ENCODE measurements at places on chromosomes 11 and 22.

DNA sequence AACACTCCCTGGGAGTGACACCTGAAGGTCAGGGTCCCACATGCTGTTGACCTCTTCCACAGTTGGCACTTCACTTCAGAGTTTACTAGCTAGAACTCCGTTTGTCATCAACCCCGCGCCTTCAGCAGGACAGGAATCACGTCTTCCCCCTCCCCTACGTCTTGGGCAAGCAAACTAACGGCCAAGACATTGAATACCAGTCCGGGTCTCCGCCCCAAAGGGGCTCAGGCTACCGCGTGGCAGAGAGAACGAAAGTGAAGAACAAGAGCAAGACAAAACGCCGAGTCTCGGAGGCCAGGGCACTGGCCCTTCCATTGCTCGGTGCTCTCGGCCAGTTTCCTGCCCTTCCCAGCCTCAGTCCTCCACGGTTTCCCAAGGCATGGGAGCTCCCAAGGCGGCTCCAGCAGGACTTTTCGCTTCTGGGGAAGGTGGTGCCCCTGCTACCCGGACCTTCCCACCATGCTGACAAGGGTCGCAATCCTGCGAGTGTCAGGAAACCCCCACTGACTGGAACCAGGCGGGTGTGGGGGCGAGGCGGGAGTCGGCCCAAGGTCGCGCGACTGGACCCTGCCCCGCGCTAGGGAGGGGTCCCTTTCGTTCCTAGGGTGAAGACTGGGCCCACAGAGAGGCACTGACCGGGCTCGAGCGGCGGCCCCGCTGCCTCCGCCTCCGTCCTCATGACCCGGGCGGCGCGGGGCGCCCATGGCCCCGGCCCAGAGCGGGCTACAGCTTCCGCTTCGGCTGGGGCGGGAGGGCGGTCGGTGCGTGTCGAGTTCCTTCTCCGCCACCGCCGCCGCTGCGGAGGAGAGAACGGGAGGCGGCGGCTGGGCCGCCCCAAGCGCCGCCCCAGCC is at the start of gene GUCD1:
Gene GUCD1, minus strand, starts transcription at position 826 of the 852 bp plus-strand sequence. Its CDS starts 147 bp downstream, at position 679.
- no peak for DNase-seq

GRCh38 chr22:35390933-35391332 is 9.0 kb upstream of the MCM5 start:
- DNase-seq: no peak

GRCh38 chr11:35009191-35009943 is 92.9 kb downstream of the PDHX start:
- DNase-seq: no peak

DNA sequence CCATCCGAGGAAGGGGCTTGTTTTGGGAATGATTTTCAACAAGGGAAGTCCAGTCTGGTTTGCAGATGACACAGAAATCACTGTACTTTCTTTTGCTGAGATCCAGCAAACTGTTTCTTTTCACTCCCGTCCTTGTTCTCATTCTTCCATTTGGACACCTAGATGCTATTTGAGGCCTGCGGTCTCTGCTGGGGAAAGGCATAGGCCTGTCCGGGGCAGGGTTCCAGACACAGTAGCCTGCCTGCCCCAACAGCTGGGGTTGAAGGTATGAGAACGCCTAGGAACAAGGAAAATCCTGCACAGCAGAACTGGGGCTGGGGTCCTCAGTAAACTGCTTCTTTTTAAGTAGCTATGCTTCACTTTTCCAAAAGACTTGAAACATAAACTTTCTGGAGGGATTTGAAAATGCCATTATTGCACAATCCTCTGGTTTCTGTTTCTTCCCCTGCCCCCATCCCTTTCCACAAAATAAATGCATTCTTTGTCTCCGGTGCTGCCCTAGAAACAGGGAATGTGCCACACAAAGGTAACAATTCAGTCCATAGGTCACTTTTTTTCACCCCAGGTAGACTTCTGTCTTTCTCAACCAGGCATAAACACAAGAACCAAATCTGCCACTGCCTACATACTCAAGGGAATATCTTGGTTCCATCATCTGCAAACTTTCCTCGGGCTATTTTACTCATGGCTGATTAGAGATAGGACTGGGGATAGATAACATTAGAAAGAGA is 174.8 kb upstream of the MTMR2 start:
- DNase-seq: no peak

DNA sequence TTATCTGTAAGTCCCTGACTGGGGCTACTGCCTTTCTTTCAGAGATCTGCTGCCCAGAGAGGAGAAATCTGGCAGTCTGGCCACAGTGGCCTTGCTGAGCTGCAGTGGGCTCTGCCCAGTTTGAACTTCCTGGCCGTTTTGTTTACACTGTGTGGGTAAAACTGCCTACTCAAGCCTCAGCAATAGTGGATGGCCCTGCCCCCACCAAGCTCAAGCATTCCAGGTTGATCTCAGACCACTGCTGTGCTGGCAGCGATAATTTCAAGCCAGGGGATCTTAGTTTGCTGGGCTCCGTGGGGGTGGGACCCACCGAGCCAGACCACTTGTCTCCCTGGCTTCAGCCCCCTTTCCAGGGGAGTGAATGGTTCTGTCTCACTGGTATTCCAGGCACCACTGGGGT is 117.5 kb downstream of the TRPC6 start:
- DNase-seq: no peak

GRCh38 chr11:65274735-65275682 is 13.2 kb downstream of the POLA2 start:
- DNase-seq: peak; percentile 51

DNA sequence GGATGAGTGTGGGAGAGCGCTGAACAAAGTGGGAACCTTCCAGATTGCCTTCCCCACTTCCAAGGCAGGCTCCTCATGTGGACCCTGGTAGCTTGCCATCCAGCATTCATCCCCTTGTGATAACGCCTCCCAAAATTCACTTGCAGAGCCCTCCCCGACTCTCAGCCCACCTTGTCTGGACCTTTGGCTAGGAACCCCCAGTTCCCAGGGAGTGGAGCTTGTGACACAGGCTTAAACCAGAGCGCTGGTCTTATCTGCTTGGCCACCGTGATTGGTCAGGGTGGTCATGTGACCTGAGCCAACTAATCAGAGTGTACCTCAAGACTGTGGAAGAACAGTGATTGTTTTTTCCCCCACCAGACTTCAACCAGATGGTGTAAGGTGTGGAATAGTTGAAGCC is 9.6 kb upstream of the SLC35C1 start:
- DNase-seq: no peak

DNA sequence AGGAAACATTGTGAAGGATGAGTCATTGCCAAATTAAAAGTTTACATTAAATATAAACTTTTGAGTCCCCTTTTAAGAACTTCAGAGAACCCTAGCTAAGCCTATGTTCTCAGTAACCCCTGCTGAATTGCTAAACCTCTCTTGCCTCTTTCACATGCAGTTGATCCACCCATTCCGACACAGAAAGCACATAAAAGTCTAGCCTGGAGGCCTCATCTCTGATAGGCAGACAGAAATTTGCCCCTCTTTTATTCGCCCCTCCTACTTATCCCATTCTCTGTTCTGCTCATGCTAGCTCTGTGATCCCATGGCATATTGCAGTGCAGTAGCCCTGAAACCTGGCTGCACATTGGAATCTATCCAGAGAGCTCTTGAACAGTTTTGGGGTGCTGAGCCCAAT is 58.2 kb upstream of the PDE3B start:
- no peak for DNase-seq

DNA sequence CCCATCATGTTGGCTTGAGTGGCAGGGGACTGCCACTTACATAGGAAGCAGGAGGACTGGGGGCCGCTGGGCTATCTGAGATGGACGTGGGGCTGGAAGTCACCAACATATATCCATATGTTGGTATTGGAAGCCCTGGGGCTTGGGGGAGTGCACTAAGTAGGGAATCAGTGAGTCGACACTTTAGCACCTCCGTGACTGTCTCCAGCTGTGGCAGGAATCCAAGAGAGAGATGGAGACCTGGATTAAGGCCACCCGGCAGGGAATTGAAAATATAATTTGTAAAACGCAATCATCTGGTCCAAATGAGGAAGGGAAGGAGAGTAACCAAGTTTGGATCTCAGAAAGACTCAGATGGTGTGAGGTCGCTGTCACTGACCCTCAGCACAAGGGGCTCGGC is 68.4 kb downstream of the ELFN2 start:
- no peak for DNase-seq

DNA sequence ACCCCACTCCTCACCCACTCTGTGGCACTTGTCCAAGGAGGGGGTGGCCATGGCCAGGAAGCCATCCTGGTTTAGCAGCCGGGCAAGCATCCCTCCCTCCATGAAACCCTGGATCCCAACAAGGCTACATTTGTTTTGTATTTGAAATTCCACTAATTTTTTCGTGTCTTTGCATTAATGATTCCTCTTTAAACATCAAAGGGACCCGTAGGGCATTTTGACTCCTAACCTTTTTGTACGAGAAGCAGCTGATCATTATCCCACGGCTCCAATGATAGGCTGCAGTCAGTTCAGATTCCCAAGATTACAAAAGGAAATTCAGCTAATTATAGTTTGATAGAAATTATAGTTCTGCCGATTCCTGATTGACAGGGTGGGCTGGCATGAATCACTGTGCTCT is 10.7 kb downstream of the MYEOV start:
- peak; percentile 91 for DNase-seq

DNA sequence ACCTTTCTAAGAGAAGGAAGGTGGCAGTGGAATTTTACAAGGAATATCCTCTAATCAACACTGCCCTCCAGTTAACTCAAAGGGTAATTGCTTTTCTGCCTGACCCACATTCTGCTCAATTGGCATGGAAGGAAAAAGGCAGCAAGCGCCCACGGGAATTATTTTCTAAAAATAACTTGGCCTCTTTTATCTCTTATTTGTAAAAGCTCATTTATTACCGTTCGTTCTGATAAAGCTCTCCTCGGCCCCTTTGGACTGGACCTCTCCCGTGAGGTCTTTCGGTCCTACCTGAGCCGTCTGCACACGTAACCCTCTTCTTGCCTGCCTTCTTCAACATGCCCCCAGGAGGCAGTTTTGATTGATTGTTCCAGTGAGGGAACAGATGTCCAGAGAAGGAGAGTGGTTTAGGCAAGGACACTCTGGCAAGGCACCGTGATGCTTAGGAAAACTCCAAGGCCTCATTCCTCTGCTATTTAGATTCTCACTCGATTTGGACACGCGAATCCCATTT is 53.2 kb upstream of the CRTAM start:
- DNase-seq: no peak

GRCh38 chr22:29073618-29074275 is 912 bp downstream of the KREMEN1 start:
- no peak for DNase-seq

DNA sequence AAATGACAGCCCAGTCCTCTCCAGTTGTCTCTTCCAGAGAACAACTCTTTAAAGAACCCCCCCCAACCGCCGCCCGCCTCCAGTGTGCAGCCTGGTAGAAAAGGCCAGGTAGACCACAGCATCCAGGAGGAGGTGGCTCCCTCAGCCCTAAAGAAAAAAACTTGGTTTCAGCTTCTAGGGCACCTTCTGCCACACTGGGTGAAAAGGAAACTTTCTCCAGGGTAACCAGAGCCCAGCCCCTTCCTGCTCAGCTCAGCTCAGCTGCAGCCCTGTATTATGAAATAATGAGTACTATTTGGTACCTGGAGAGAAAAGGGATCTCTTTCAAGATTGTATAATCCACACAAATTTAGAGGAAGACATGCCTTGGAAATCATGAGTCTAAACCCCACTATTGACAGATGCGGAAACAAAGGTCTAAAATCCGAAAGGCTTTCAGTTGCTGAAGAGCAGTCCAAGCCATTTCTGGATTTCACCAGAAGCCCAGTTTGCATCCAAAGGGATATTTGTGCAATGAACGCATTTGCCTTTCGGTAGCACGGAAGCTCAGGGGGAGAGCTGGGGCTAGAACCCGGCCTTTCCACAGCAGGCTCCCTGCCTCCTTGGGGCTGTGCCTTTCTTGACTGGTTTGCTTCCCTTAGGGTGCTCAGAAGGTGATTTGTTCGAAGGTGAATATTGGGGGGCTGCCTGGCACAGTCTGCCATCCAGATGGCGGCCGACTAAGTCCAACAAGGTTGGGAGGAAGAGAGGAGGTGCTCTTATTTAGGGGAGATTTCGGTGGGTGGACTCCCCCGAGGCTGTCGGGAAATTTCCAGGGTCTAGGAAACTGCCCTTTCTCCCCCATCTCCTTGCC is 3.3 kb downstream of the FXYD6 start:
- DNase-seq: no peak

- no peak for DNase-seq
These were observed 45.5 kb upstream of the ALKBH3 start for GRCh38 chr11:43835104-43835503.

- DNase-seq: peak; percentile 100
These were observed 119.7 kb downstream of the ETS1 start for GRCh38 chr11:128467610-128468041.

GRCh38 chr11:120376547-120377182 is 40.5 kb downstream of the ARHGEF12 start:
- DNase-seq: no peak

DNA sequence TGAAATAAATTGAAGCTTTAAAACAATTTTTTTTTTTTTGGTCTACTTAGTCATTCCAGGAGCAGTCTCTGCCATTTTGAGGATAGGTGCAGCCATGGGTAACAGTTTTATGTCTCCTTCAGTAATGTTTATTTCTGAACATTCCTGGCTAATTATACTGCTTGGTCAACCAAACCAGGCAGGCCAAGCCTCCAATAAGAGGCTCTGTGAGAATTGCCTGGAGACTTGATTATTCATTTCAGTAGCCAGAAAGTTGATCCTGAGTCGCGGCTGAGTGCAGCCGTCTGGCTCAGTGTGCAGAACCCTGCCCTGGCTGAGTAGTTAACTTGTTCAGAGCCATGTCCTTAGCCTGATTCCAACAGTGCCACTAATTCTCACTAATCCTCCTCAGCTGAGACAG is 364.0 kb upstream of the FAT3 start:
- DNase-seq: no peak

All from foreskin melanocyte (primary cell).